PC-3 (cell line): ENCODE measurements at places on chromosomes 7 and 10.
A peak's percentile ranks its signal among the peaks of the same experiment; 100 is the strongest.

DNA sequence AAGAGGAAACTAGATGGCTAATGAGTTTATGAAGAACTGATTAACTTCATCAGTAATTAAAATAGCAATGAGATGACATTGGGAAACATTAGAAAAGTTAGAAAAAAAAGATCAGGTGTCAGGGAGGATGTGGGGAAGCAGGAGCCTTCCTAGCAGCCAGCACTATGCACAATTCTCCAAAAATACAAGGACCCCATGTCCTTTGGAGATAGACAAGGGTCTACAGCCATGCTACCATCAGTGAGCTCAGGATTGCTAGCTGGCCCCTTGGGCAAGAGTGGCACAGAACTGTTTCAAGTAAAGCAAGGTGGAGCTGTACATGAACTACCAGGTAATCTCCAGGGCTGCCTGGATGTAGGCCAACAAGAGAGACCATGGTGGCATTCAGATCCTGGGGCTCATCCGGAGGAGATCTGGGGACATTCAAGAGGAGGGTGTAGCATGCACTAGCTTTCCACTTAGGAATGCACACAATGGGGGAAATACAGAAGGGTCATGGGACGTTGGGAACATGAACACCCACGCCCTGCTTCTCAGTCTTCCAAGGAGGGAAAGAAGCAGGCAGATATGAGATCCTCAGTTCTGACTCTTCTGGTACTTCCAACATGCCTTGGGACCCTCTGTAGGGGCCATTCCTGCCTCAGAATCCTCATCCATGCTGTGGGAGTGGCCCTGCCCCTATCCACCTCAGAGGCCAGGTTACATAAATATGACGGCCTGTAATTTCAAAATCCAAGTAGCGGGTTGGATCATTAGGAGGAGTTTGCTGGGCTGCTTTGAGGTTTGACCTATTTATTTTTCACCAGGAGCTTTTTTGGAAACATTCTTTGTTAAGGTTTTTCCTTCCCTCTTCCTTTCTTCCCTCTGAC, 82.2 kb upstream of the HABP2 start:
- no peak for DNase-seq

DNA sequence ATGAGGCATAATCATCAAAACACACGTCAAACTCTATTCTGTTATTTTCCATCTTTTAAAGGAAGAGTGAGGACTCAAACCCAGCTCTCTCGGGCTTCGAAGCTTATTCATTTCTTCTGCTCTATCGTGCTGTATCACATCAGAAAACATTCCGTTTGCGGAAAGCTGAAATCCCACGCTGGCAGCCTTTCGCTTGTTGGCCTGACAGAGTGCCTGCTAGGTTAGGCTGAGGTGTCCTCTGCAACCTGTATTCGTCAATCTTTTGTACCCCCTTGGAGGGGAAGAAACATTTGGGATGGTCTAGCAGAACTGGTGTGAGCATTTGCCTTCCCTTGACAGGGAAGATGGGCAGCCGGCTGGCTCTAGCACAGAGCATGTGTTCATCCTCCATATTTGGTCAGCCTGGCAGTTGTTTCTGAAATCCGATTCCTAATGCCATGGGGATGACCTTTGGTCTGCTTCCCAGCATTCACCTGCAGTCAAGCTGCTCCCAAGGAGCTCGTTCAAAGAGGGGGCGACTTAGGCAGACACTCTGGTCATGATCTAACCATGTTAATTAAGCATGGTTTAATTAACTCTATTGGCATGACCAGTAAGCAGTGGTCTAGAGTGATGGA, 55.2 kb downstream of the TACC2 start:
- DNase-seq, result peak; percentile 32

- DNase-seq, result no peak
Observed at GRCh38 chr7:67348171-67348570, 351.5 kb downstream of the TYW1 start.

DNA sequence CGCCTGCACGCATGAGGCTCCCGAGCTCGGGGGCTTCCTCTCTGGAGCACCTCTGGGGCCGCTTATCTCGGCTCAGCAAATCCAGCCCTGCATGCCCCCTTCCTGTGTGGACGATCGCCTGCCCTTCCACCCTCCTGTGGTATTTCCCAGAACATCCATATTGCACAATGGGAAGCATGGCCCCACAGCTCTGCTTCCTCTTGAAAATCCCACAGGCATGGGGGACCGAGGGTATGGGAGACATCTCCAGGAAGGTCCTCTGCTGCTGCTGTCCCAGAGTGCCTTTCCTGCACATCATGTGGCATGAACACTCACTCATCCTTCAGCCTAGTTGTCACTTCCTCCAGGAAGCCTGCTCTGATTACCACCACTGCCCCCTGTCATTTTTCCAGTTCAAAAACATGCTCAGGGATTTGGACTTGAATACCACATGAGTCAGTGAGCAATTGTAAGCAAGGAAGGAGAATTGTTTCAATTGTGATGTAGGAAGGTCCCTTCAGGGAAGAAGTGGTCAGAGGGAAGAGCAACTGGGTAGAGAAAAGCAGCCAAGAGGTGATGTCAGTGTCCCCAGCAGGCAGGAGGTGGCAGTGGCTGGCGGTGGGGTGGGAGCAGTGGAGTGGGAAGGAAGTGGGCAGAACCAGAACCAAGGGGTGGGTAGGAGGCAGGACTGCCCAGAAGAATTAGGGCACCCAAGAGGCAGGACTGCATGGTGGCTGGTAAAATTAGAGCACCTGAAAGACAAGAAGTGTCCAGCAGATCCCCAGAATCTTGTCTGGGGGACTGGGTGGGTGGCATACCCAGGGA, 67.5 kb upstream of the ZMIZ1 start:
- DNase-seq, result peak; percentile 68

DNA sequence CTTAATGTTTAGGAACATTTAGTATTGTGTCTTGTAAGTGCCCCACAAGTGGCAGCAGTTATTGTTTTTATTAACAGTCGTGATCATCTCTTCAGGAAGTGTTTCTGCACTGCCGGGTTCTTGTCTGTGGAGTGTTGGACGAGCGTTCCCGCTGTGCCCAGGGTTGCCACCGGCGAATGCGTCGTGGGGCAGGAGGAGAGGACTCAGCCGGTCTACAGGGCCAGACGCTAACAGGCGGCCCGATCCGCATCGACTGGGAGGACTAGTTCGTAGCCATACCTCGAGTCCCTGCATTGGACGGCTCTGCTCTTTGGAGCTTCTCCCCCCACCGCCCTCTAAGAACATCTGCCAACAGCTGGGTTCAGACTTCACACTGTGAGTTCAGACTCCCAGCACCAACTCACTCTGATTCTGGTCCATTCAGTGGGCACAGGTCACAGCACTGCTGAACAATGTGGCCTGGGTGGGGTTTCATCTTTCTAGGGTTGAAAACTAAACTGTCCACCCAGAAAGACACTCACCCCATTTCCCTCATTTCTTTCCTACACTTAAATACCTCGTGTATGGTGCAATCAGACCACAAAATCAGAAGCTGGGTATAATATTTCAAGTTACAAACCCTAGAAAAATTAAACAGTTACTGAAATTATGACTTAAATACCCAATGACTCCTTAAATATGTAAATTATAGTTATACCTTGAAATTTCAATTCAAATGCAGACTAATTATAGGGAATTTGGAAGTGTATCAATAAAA, 22.2 kb downstream of the PLA2G12B start:
- DNase-seq, result no peak

- DNase-seq, result no peak
Observed at GRCh38 chr7:94602181-94602580, 53.8 kb downstream of the SGCE start.

GRCh38 chr10:29736366-29737073, 101.7 kb upstream of the SVIL start:
- DNase-seq, result no peak
